Trophoblast cell (in vitro differentiated cells and primary cell): ENCODE measurements at places on chromosomes 1 and 21.

DNA sequence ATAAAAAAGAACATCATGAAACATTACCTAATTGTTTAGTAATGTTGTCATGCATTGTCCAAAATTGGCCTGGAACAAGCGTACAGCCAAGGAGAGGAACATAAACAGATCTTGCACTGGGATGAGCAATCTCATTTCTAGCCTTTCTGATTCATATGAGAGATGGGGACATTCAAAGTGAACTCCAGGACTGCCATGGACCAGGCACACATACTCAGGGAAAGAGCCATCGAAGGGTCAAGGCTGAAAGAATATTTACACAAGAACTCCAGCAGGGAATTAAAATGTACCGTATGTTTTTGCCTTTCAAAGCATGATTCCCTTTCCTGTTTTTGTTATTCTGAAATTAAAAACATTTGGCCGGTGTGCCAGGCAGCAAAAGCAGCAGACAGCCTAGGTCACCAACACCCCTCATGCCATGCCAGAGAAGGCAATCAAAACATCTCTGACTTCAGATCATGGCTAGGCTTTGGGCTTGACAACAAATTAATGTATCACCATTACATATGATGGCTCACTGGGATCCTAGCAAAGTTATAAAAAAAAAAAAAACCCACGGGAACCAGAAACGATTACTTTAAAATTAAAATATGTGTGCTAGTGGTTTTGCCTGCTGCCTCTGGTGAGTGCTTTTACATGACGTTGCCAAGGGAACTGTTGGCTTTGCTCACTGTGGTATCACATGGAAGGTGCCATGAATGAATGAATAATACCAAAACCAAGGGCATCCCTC lies 159.8 kb downstream of the TGFBR3 start:
- DNase-seq = no peak

DNA sequence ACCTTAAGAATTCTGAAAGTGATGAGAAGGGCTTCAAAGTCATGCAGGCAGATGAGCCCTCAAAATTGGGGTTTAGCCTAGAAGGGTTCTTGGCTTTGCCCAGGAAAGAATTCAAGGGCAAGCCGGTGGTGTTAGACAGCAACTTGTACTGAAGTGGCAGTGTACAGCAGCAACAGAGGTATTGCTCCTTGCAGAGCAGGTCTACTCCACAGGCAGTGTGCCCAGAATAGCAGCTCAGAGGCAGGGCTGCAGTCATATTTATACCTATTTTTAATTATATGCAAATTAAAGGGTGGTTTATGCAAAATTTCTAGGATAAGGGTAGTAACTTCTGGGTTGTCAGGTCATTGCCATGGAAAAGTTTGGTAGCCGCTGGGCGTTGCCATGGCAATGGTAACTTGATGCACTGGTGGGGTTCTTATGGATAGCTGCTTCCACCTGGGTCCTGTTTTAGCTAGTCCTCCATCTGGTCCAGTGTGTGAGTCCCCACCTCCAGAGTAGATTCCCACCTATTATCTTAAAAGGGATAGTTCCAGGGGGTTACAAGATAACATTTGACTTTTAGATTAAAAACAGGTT lies 57.9 kb upstream of the CR2 start:
- DNase-seq = no peak

DNA sequence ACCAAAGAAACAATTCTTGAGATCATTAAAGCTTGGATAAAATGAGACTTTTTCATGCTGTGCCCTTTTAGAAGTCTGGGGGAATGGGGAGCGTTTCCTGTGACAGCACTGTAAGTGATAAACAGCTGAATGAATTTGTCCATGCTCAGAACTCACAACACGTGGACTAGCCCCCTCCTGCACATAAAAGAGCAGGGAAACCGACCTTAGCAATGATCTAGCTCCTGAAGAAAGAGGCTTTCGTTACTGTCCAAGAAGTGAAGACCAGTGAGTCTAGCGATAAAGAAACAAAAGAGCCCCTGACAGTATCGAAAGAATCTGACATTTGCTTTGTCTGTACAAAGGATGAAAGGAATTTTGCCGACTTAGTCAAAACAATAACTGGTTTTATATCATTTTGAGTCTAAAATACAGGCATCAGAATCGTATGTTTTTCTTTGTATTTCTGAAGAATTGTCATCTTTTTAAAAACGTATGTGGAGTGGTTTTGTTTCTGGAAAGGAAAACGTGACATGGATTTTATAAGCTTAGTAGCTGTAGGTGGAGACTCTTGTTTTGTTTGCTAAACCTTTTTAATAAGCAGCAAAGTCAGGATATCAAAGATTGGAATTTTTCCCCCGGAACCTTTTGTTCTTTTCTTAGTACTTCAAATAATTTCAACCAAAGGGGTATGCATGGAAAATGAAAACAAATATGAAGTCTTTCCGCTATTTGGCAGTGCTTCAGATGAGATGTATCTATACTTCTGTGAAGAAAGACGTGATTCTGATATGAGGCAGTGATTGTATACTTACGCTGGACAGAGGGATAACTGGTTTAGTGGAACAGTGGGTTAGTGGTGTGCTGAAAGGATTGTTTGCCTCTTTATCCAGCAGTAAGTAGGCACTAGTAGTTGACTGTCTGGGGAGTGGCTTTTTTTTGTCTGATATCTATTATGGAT lies 61.0 kb downstream of the MAST2 start:
- DNase-seq = no peak

DNA sequence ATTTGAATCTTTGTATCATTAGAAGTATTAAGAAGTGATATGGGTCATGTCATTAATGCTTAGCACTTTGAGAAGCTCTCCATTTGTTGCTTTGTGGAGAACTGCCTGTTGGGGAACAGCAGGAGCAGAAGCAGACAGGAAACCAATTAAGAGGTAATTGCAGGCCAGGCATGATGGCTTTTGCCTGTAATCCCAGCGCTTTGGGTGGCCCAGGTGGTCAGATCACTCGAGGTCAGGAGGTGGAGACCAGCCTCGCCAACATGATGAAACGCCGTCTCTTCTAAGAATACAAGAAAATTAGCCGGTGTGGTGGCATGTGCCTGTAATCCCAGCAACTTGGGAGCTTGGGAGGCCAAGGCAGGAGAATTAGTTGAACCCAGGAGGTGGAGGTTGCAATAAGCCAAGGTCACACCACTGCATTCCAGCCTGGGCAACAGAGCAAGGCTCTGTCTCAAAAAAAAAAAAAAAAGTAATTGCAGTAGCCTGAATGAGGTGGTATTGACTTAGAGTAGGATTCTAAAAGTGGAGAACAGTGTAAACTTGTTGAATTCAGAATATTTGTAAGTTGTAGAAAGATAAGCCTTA lies 57.8 kb upstream of the FASLG start:
- peak; percentile 27 for DNase-seq

DNA sequence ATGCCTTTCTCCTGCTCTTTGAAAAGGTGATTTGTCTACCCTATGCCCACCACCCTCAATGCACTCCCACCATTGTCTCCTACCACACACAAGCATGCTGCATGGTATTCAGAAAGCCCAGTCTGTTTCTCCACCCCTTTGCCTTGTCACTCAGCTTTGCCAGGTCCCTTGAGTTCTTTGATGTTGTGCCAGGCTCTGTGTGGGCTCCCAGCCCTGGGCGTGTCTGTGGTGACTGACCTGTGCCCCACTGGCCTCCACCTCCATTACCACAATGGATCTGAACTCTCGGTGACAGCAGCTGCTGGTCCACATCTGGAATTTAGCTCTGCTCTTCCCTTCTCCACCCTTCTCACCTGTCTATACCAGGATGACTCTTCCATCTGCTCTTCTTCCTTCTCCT lies 34.9 kb downstream of the ATP2B4 start:
- DNase-seq = no peak

GRCh38 chr1:100322436-100323211 lies 29.7 kb upstream of the CDC14A start:
- DNase-seq = peak; percentile 4

GRCh38 chr1:98898940-98899339 lies 105.7 kb downstream of the PLPPR5 start:
- no peak for DNase-seq

DNA sequence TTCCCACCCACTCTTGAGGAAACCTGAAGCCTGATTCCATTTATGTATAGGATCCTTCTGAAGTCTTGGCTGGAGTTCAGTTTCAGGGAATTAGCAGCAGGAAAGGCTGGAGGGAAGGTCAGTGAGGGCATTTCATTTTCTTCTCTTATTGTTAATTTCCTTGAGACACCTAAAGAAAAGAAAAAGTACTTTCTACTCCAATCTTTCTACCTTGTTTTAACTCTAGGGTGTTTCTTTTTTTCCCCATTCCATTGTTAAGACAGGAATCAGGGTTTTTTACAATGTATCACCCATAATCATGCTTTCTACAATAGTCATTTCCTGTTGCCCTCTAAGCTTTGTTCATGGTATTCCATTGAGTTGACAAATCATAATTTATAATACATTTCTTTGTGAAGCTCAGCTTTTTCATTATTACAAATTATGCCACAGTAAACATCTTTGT lies 27.4 kb downstream of the SNRPE start:
- peak; percentile 73 for DNase-seq

DNA sequence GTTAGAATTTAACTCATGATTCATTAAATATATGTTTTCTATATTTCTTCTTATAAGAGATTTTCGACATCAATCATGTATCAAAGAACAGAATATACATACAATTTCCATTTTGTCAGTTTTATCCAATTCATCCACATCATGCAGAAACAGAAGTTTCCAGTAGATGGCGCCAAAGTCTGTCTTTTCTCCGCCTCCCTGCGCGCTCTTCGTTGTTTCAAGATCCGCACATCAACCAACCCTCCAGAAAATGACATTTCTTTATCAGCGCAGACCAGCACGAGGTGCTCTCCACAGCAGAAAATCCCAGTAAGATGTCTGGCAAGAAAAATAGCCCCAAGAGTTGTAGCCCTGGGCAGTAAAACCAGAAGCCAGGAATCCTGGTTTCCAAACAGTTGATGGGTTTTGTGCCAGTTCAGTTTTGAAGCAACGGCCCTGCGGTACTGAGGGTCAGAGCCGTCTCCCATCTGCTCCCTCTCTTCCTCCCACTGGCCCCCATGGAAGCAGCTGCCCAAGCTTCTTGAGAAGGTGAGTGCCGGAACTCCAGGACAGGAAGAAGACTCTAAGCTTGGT lies 38.6 kb upstream of the GPR137B start:
- DNase-seq = peak; percentile 90

- DNase-seq = no peak
Observed at GRCh38 chr1:164477343-164477742, 81.6 kb upstream of the PBX1 start.

GRCh38 chr1:67647814-67648358 lies 37.1 kb upstream of the GADD45A start:
- no peak for DNase-seq

DNA sequence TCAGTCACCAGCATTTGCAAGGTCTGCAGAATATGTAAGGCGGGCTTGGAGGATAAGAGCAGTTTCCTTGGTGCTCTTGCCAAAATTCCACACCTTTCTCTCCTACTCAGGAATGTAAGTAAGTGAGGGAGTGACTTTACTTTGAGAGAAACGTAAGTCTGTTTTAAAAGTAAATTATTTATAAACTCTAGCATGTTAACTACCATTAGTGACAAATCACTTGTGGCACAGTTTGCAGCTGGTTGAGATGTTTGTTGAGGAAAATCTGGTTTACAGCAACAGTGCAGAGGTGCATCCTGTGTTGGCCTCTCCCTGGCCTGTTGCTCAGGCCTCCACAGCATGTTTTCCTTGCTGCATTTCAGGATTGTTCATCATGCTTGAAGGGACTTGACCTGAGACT lies 8.5 kb downstream of the CGN start:
- no peak for DNase-seq

DNA sequence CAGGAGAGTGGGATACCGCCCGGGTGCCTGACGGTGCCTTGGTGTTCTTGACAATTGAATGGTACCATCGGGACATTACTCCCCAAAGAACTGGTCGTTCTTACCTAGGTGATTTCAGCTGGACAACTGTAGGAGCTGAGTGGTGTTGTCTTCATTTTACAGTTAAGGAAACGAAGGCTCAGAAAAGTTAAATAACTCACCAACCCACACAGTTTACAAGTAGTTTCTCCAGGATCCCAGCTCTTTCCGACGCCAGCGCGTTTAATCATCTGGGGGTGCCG lies 1.6 kb downstream of the PIK3CD start:
- no peak for DNase-seq

GRCh38 chr1:199002661-199003060 lies 363.8 kb downstream of the PTPRC start:
- DNase-seq = no peak

DNA sequence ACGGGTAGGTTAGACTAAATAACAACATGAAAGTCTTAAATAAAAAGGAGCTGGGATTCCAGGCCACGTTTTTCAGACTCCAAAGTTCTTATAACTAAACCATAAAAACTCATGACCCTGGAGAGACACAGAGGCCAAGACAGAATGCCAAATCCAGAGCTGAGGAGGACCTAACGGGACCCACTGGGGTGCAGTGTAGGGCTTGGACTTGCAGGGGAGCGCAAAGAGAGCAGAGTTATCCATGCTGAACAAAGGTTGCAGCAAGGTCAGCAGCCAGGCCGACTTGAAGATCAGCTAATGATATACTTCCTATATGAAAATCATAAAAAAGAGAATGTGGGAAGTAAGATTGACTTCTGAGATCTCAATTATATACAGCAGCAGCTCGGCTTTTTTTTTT lies 237.1 kb downstream of the TM2D1 start:
- no peak for DNase-seq

DNA sequence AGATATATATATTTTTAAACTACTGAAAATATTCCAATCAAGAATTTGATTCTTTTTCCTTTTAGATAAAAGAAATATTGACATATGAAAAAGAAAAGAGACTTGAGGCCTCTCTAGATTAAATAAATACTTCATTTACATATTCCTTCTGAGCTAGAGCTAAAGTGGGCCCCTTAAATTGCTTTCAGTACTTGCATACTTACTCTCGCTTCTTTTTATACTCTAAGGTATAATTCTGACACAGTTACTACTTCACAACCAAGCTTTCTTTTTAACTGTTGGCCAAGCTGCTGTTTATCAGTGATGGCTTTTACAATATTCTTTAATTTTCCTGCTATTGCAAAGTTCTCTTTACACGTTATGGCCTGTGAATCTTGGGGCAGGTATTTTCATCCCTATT lies 24.6 kb downstream of the EXTL2 start:
- DNase-seq = no peak

DNA sequence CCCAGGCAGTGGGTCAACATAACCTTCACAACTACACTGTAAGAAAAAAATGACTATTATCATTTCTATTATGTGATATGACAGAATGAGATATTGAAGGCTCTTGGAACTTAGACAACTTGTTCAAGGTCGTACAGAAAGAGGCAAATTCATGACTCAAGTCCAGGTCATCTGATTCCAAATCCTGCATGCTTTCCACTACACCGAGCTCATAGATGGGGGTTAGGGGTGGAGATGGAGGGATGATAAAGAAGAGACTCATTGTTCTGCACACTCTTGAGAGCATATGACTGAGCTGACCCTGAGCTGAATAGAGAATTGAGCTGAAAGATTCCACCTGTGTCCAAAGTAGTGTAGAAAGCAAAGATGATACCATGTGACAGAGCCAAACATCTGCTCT lies 2.8 kb downstream of the FCRL6 start:
- peak; percentile 46 for DNase-seq

GRCh38 chr1:114341856-114342255 lies 169.1 kb downstream of the TRIM33 start:
- DNase-seq = no peak

GRCh38 chr1:35563166-35563565 lies 5.6 kb downstream of the NCDN start:
- no peak for DNase-seq

GRCh38 chr1:234976861-234977680 lies 151.6 kb downstream of the TOMM20 start:
- DNase-seq = no peak
